ENCODE measurements at places on chromosomes 3 and 15.
A peak's percentile ranks its signal among the peaks of the same experiment; 100 is the strongest.

- no peak for DNase-seq
Observed at GRCh38 chr3:62586356-62586755, 213.0 kb upstream of the FEZF2 start.

- DNase-seq, result no peak
Observed at GRCh38 chr3:140363801-140364200, 314.1 kb upstream of the TRIM42 start.

DNA sequence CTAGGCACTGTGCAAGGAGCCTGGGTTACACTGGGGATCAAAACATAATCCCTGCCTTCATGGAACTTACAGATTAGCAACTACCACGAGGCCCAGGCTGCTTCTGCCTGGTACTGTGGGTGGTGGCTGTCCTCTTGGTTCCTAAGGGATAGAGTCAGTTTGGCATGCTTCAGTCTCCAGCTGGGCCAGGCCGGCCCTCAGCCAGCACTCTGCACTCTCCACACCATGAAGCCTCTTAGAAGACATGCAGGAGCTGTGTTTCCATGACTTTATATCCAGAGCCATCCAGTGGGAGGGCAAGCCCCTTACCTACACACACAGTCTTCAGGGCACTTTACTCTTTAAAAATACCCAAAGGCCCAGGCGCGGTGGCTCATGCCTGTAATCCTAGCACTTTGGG is 54.4 kb downstream of the ATP1B3 start:
- DNase-seq, result no peak

DNA sequence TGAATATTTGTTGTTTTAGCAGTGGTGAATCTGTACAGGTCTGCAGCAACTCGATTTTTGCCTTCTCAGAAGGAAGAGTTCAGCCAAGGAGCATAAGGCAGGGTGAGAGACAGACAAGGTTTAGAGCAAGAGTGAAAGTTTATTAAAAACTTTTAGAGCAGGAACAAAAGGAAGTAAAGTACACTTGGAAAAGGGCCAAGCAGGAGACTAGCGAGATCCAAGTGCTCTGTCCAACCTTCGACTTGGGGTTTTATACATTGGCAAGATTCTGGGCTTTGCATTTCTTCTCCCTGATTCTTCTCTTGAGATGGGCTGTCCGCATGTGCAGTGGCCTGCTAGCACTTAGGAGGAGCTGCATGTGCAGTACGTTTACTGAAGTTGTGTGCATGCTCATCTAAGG is 46.7 kb upstream of the AADACL2 start:
- no peak for DNase-seq

DNA sequence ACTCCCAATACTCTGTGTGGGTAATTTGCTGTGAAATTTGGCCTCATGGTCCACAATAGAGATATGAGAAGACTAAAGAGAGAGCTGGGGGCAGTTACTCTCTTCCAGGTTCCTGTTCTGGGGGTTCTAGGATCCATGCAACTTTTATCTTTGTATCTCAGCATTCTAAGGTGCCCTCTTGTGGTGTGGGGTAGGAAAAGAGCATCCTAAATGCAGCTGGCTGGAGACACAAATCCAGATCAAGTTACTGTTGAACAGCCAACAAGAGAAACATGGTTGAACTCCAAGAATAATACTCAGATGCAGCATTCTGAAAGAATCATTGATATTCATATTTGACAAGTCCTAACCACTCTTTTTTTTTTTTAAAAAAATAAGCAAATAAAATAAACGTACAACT is 238.2 kb downstream of the GREM1 start:
- DNase-seq, result no peak

DNA sequence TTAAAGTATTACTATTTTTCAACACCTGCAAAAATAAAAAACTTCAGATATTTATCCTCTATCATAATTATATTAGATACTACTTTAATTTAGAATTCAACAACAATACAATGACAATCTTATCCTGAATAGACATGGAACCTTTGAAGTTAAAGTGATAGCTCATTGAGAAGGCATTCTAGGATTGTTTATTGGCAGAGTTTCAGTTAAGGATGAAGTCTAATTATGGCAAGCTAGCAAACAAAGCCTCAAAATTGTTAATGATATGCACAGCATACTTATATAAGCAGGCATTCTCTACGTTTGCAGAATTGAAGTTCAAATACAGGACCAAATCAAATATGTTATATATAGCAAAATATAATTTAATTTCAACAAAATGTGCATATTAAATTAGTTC is 91.2 kb upstream of the ABI3BP start:
- no peak for DNase-seq

- no peak for DNase-seq
Observed at GRCh38 chr3:137761563-137762503, 2.3 kb upstream of the SOX14 start.

- peak; percentile 42 for DNase-seq
Observed at GRCh38 chr3:38084334-38085310, 45.6 kb downstream of the DLEC1 start.

- DNase-seq, result no peak
Observed at GRCh38 chr3:56997675-56998074, 62.8 kb upstream of the SPATA12 start.

DNA sequence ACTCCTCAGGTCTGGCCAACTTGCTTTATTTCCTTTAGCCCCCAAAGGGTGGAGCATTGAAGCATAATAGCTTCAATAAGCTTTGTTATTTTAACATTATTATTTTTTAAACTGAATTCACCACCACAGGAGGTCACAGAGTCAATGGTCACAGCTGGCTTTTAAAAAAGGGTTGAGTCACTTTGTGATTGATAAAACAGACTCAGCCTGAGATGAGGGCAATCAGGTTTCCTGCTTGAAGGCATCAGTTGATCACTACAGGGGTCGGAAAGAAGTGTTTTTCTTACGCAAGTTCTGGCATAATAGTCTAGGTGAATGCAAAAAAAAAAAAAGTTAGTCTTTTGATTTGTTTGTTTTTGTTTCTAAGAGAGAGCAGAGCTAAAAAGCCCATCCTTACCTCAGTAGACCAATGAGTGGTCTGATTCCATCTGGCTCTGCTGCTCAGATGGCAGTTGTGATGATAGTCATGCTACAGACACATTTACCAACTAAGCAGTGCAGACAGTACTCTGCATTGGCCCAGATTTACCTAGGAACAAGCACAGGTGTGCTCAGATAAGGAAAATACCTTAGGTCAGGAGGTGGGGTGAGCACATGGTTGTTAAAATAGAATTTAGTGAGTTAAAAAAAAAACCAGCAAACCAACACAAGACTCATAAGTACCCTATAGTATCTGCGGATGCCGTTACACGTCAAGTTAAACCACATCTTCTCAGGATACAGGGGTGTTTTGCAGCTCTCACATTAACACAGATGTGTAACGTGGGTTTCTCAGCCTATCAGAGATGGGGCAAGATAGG is 22.6 kb downstream of the ZNF80 start:
- peak; percentile 30 for DNase-seq
